ENCODE measurements at places on chromosomes 7 and 10.

DNA sequence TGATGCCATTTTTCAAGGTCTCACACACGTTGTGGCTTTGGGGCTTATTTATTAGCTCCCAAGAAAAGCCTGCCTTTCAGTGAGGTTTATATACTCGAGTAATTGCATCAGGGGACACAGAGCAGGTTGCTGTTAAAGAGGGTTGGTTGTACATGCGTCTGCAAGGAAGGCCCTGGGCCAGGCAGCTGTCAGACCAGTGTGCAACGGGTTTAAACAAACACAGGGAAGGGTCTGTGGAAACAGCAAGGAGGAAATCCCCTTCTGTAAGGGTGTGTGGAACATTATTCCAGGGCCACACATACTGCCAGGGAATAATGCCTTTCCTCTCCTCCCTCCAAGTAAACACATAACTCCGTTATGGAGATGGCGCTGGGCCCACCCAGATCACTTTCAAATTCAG, 1.7 kb upstream of the CHST15 start:
- no peak for DNase-seq

- DNase-seq: no peak
Measured at GRCh38 chr10:104349623-104350126, 4.0 kb upstream of the CFAP58 start.

DNA sequence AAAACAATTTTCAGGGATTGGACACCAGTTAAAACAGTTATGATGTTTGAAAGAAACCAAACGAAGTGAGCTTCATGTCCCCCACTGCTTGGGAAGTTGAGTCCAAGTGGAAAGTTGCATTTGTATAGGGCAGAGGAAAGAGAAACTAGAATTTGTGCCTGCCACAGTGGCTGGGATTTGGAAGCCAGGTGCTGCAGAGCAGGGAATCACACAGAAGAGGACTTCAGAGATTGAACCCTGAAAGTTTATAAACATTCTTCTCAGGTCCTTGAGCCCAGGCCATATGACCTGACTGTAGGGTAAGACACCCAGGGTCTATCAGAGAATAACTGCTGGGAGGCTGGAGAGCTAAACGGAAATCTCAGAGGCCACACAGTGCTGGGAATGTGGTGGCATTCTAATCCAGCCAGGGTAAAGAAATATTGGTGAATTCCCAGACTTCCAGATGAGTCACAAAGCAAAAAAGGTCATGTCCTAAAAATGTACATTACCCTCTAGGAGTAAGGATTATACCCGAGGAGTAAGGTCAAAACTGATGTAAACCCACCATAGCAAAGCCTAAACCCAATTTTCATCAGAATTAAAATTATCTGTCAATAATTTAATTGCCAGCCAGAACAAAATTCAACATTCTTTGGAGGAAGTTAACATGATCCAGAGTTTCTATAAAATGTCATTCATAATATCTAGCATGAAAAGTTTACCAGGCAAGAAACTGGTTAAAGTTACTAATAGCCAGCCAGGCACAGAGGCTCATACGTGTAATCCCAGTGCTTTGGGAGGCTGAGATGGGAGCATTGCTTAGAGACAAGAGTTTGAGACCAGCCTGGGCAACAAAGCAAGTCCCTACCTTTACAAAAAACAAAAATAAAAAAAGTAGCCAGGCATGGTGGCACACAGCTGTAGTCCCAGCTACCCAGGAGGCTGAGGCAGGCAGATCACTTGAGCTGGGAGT, 31.2 kb downstream of the TOMM7 start:
- no peak for DNase-seq

DNA sequence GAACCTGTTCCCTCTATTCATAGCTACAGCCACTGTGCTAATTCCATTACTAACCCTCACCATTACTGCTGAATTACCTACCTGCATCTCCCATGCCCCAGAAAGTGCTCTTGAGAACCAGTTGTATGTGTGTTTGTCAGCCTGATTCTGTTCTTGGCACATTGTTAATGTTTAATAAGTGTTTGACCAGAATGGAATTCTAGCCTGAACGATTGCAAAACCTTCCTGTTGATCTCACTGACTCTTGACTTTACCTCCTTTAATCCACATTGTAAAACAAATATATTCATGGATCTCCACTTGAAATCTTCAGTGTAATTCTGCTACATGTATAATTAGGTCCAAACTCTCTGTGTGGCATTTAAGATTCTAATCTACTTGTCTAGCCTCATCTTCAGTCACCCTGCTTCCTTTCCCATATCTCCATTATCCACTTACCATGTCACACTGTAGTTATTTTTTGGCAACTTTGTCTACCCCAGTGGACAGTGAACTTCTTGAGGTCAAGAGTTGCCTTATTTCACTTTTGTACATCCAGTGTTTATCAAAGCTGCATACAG, 4.9 kb downstream of the ZNF277 start:
- DNase-seq: no peak

- no peak for DNase-seq
Measured at GRCh38 chr7:115352375-115352774, 430.5 kb downstream of the MDFIC start.

DNA sequence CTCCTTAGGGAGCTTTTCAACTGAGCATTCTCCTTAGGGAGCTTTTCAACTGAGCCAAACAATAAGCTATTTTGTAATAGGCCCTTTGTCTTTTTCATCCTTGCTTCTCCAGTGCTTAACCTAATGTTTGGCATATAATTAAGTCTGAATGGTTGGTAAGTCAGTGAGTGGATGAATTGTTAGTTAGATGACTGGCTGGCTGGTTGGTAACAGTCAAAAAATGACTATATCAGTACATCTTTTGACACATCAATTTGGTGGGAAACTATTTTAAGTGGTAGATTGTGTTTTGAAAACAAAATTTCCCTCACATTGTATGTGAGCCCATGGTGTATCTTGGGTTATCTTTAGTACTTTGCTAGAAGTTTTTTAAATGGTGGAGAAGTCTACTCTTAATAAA, 16.4 kb downstream of the ING3 start:
- DNase-seq: no peak

- no peak for DNase-seq
Measured at GRCh38 chr10:86651021-86651471, 3.3 kb upstream of the OPN4 start.

DNA sequence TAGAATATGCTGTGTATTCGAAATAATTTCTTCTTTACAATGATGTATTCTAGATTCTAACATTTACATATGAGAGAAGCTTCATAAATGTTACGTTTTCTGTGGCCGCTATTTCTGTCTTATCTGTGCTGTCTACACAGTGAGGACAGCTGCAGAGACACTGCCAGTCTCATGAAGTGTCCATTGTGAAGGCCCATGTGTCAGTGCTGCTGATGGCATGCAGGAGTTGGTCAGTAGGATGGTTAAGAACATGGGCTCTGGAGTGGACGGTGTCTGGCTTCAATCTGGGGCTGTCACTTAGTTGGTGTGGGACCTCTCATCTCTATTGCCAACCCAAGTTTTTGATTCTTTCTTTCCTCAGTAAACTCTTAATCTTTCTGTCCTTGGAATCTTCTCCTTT, 137.3 kb downstream of the SDK1 start:
- no peak for DNase-seq

DNA sequence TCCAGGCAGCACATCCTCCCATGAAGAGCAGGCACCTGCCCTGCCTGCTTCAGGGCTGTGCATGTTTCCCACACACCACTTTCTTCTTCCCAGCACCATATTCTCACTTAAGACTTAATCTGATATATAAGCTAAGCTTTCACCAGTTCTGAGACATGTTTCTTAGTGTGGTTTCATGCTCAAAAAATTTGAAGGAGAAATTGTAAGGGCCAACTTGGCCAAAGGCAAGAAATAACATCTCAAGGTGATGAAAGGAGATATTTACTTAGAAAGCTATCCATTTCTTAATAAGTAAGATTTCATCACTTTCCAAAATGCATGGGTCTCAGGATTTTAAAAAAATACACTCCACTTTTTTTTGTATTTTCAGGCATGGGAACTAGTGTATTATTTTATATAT, 468.1 kb upstream of the AKR1E2 start:
- no peak for DNase-seq

- no peak for DNase-seq
Measured at GRCh38 chr10:19812976-19813375, 3.3 kb upstream of the PLXDC2 start.

DNA sequence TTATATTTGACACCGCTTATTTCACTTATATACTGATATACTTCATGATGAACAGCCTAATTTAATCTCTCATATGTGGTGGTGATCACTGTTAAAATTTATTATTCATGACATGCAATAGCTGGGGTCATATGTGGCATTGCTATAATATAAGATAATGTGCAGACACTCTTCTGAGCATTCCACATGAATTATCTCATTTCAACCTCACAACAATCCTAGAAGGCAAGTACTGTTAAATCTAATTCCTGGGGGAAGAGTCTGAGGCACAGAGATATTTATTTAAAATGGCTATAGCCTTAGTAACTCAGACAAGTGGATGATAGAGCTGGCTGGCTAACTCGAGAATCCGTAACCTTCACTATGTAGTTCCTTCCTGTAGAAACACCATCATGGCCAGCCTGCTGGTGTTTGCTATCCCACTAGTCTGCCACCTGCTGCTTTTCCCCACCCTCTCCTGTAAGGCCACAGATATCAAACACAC, 46.6 kb upstream of the A1CF start:
- DNase-seq: no peak

DNA sequence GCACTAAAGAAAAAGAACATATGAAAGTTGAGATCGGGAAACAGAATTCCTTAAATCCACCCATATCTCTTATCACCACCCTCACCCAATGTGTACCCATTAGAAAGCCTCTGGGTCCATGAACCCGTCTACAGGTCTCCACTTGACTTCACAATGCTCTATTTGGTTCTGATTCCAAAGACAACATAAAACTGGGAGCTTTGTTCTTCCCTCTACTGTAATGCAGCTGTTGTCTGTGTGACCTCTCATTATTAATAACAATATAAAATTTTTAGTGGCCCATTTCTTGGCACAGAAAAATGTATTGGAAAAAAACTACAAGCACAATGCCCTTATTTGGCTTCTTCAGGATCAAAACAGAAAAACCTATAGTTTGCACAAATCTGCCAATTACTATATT, 30.0 kb downstream of the DOCK4 start:
- DNase-seq: no peak

DNA sequence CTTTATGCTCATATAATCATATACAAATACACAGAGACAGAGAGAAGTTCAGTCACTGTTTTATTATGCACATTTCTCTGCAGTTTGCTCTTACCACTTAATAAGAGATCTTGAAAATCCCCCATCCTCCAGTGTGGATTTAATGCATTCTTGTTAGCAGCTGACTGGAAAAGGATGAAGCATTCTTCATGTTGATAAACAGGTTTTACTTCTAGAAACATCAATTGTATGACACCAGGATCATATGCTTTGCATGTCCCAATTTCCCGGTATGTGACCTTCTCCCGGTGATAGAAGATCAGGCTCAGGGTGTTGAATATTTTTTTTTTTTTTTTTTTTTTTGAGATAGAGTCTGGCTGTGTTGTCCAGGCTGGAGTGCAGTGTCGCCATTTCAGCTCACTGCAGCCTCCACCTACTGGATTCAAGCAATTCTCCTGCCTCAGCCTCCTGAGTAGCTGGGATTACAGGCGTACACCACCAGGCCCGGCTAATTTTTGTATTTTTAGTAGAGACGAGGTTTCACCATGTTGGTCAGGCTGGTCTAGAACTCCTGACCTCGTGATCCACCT, 6.2 kb upstream of the CREB3L2 start:
- DNase-seq: no peak

DNA sequence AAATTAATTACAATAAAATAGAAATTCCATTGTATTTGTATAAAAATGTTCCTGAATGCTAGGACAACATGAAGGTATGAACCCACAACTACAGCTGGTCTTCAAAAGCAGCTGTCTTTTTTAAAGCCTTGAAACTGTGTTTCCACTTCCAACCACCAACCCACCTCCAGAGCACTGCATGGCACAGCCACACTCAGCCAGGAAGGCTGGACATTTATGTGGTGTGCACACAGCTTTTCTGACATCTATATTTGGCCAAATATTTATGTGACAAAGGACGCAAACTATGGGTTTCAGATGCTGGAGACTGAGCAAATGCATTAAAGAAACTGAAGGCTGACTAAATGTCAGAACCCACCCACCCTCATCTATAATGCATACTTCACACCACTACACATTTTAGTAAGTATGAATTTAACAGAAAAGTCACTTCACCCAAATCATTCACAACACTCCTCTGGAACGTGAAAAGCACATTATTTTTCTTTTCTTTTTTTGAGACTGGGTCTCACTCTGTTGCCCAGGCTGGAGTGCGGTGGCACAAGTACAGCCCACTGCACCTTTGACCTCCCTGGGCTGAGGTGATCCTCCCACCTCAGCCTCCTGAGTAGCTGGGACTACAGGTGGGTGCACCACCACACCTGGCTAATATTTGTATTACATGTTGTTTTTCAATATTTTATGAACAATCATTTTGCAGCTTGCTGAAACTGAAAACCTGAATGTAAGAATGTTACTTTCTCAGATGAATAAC, 27.9 kb upstream of the DAGLB start:
- no peak for DNase-seq

GRCh38 chr10:62639144-62639543, 165.4 kb upstream of the ADO start:
- DNase-seq: no peak

Measured in stimulated activated CD8-positive, alpha-beta memory T cell treated with anti-CD3 and anti-CD28 coated beads, Interleukin-12 subunit alpha, Interleukin-12 subunit beta, amount 100 ng/mL, for 4 hours (primary cell).